Cortex of kidney (tissue), 1 donor: ENCODE measurements at places on chromosomes 1 and 21.

DNA sequence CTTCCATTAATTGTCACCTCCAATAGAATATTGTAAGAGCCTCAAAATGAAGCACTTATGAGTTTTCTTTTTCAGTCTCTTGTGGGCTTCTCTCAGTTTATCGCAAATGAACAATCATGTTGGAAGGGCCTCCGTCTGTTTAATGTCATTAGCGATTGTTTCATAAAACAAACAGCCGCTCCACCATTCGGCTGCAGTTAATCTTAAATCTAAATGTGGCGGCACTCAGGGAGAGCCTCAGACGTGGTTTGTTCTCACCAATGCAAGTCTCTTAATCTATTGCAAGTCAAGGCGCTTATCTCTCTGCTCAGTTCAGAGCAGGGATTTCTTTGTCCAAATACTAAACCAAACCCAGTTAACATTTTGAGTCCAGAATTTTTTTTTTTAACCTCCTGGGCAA, 34.9 kb upstream of the ESRRG start:
- DNase-seq = no peak

DNA sequence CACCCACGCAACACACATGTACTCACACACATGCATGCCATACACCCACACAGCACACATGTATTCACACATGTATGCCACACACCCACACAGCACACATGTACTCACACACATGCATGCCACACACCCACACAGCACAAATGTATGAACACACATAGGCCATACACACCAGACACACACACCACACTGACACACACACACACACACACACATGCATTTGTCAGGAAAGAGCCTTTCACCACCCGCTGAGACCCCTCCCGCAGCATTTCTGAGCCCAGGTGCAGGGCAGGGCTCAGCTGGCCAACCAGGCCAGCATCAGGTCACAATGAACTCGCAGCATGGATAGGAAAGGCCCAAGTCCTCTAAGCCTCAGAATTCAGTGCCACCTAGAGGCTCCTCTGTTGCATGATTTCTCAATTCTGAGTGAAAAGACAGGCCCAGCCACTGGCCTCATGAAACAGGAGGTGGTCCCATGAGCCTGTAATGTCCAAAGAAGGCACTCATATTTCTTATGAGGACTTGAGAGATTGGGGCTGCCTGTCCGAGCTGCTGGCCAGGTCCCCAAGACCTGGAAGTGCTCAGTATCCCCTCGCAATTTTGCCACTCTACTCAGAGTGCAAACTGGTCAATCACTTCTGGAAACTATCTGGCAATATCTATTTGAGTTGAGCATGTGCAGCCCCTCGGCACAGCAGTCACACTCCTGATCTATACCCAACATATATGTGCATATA, 57.3 kb downstream of the PSMG1 start:
- no peak for DNase-seq

DNA sequence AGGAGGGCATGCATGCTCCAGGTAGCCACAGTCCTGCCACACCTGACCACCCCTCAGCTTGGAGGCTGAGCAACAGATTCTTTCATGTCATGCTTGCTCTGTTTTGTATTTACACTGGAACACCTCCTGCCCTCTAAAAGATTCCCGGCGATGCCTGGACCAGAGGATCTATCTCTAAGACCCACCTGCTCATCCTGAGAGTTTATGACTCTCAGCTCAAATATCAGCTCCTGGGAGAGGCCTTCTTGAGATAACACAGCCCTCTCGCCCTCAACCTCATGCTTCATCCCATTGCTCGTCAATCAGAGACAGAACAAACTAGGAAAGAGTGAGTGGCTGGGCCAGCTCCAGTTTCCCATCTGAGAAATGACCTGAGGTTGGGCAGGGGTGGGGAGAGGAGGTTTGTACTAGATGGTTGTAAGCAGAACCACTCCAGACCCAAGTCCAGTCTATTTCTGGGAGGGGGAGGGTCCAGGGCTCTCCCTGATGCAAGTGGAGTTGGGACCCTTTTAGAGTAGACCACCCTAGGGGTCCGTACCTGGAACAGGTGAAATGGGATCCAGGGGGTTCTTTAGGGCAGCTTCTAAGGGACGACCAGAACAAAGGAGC, 524.5 kb downstream of the MATN1 start:
- no peak for DNase-seq

DNA sequence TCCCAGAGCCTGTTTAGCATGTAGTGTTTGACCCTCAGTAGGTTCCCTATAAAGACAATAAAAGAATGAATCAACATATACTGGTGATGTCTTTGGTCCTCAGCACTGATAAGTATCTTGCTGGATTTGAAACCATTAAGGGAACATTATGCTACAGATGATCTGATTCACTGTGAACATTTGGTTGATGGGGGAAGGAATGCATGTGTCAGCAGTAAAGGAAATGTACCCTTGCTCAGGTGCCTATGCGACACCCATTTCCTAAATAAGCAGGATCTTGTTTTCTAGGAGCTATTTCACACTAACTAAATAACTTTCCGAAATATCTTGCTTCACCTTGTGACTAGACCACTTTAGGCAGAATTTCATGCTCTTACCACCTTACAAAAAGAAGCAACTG, 13.0 kb downstream of the TEX38 start:
- DNase-seq = no peak

- no peak for DNase-seq
Measured at GRCh38 chr1:51955797-51956527, 34.5 kb downstream of the RAB3B start.

- DNase-seq = no peak
Measured at GRCh38 chr1:38360807-38361206, 314.2 kb upstream of the POU3F1 start.

GRCh38 chr1:101377084-101377835, 140.4 kb downstream of the S1PR1 start:
- DNase-seq = no peak

GRCh38 chr1:12279728-12280464, 50.1 kb downstream of the VPS13D start:
- DNase-seq = no peak

GRCh38 chr1:156090840-156091188, 8.5 kb upstream of the MEX3A start:
- no peak for DNase-seq

- DNase-seq = no peak
Measured at GRCh38 chr1:179253286-179253972, 24.0 kb upstream of the ABL2 start.

GRCh38 chr1:85461216-85461918, 3.6 kb downstream of the DDAH1 start:
- DNase-seq = no peak

- no peak for DNase-seq
Measured at GRCh38 chr1:163055531-163055930, 13.6 kb upstream of the RGS4 start.

DNA sequence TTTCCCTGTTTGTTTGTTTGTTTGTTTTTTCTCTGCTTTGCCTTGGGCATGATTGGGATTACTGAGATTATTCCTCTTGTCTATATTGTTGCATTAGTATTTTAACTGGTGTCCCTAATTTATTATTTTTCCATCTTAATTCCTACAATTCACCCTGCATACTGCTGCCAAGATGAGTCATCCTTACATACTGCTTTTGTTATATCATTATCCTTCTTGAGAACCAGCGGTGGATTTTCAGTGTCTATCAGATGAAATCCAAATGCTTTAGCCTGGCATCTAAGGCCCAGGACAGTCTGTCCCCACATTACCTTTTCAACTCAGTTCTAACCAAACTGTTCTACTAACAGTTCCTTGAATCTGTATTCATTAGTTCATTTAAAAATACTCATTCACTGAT, 101.7 kb downstream of the OLFML2B start:
- DNase-seq = no peak

GRCh38 chr1:72547412-72547811, 265.1 kb upstream of the NEGR1 start:
- DNase-seq = no peak

- no peak for DNase-seq
Measured at GRCh38 chr21:42668298-42668992, 15.0 kb downstream of the PDE9A start.

GRCh38 chr1:166258017-166258416, 91.2 kb upstream of the FAM78B start:
- no peak for DNase-seq

- DNase-seq = no peak
Measured at GRCh38 chr1:87117761-87118368, 203.4 kb downstream of the HS2ST1 start.

DNA sequence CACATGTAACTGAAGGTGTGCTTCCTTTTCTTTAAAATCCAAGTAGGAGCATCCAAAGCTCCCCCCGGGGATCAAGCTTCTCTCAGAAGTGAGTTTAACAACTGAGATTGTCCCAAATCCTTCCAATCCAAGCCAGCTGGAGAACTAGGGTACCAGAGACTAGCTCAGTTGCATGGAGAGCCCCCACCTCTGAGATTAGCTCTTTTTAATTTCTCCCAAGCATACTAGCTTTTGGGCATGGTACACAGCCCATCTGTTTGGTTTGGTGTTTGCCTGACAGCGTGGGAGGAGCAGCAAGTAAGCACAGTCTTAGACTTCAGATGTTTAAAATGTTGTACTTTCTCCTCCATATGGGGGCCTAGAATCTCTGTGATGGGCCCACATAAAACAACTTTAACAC, 142.8 kb downstream of the ASTN1 start:
- DNase-seq = no peak

GRCh38 chr1:156887734-156888133, 5.8 kb upstream of the PEAR1 start:
- no peak for DNase-seq

DNA sequence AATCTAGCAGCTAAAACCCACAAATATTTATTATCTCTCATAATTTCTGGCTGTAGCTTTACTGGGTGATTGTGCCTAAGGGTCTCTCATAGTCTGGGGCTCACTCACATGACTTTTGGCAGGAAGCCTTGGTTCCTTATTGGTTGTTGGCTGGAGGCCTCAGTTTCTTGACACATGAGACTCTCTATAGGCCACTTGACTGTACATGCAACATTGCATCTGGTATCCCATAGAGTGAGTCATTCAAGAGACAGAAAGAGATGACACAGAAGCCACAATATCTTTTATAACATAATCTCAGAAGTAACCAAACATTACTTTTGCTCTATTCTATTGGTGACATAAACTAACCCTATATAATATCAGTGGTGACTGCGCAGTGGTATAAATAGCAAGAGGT, 128.5 kb upstream of the HNRNPU start:
- DNase-seq = no peak

GRCh38 chr21:42175110-42175710, 43.7 kb upstream of the ABCG1 start:
- DNase-seq = no peak

GRCh38 chr21:44441041-44441400, 14.3 kb upstream of the LRRC3 start:
- no peak for DNase-seq

- no peak for DNase-seq
Measured at GRCh38 chr1:243465081-243465480, 209.2 kb downstream of the SDCCAG8 start.

- no peak for DNase-seq
Measured at GRCh38 chr1:20298626-20299025, 8.0 kb downstream of the VWA5B1 start.

DNA sequence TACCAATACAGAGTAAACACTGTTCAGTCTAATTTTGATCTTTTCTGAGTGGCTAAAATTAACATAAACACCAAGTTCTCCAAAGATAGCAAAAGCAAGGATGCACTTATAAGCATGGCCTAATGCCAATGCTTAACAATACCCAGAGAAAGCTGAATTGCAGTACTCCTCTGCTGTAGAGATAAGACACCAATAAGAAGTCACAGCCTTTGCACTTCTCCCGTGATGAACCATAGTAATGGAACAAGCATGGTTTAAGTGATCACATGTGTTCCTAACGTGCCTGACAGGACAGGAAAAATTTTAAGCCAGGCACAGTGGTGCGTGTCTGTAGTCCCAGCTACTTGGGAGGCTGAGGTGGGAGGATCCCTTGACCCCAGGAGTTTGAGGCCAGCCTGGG, 5.6 kb downstream of the PRDX1 start:
- no peak for DNase-seq

DNA sequence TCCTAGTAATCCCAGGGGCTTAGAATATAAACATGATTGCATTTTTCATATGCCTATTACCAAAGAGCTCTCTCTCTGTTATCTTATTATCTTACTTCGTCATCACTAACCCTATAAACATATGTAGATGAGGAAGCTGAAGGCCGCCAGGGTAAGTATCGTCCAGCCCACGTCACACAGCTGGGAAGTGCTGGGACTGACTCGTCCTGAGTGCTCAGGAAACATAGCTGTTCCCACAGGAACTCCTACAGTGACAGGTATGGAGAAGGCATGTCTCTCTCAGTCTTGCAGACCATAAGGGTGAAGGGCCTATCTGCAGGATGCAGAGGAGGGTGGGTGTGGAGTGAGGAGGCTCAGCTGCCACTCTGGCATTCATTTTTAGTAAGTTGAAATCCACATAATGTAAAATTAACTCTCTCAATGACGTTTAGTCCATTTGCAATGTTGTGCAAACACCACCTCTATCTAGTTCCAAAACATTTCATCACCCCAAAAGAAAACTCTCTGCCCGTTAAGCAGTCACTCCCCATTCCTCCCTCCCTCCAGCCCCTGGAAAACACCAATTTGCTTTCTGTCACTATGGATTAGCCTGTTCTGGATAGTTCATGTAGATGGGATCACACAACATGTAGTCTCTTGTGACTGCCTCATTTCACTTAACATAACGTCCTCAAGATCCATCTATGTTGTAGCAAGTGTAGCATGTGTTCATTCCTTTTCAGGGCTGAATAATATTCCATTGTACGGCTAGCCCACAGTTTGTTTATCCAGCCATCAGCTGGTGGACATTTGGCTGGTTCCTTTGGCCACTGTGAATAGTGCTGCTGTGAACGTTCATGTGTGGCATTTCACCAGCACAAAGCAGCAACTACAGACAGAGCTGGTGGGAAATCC, 68.3 kb downstream of the TCP10L start:
- no peak for DNase-seq

GRCh38 chr21:37780991-37781983, 135.0 kb downstream of the KCNJ6 start:
- DNase-seq = no peak

GRCh38 chr1:184664042-184664660, 90.5 kb downstream of the EDEM3 start:
- no peak for DNase-seq

- DNase-seq = no peak
Measured at GRCh38 chr1:5950201-5950895, 41.9 kb downstream of the NPHP4 start.

GRCh38 chr1:48859456-48859855, 82.8 kb upstream of the BEND5 start:
- DNase-seq = no peak

- DNase-seq = no peak
Measured at GRCh38 chr1:36109041-36109679, 15.9 kb downstream of the COL8A2 start.

DNA sequence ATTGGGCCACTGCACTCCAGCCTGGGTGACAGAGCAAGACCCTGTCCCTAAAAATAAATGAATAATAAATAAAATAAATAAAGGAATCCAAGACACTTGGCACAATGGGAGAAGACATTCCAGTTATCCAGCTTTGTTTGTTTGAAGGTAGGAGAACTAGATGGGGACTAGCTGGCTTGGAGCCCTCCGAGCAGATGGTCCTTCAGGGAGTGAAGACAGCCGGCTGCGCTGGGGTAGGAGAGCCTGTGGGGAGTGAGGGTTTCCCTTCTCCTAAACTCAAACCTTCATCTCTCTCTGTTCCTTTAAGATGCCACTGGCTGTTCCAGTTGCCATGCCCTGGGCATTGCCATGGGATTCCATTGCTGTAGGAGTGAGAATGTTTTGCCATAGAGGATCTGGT, 120.6 kb downstream of the NAV1 start:
- no peak for DNase-seq

- DNase-seq = no peak
Measured at GRCh38 chr1:157725221-157725577, 24.6 kb upstream of the FCRL3 start.
